ENCODE measurements at places on chromosomes 2 and 18. TPM values are rescaled to one million over a fixed set of nuclear protein-coding genes. Genes with fewer than 3 reads are reported as not detected.

POTEC gene
- total RNA-seq = not detected

ANKRD62 gene
- not detected for total RNA-seq

IL1RL1 gene
- total RNA-seq = 0.17 TPM

DARS1 gene
- total RNA-seq = 62.5 TPM

SCN2A gene
- total RNA-seq = 1.2 TPM

SGPP2 gene
- total RNA-seq = 0.17 TPM

G6PC2 gene
- total RNA-seq = not detected

STEAP3 gene
- 30.8 TPM for total RNA-seq

PNO1 gene
- 15.1 TPM for total RNA-seq

DNAJC5G gene
- total RNA-seq = not detected

TTL gene
- total RNA-seq = 33.0 TPM

SLC14A1 gene
- total RNA-seq = 4.5 TPM

SCG2 gene
- 3.0 TPM for total RNA-seq

LCT gene
- not detected for total RNA-seq

ITGB6 gene
- total RNA-seq = 0.17 TPM

DSC3 gene
- total RNA-seq = 0.17 TPM

UPP2 gene
- not detected for total RNA-seq

PSMA8 gene
- total RNA-seq = not detected

PID1 gene
- total RNA-seq = 5.9 TPM

CSRNP3 gene
- total RNA-seq = 1.7 TPM

EN1 gene
- 0.17 TPM for total RNA-seq

RBKS gene
- total RNA-seq = 0.89 TPM

ITGB1BP1 gene
- 77.4 TPM for total RNA-seq

INPP5D gene
- total RNA-seq = 0.15 TPM

SERPINB2 gene
- total RNA-seq = 5.2 TPM

SRD5A2 gene
- not detected for total RNA-seq

FN1 gene
- total RNA-seq = 4,893 TPM

CCDC102B gene
- total RNA-seq = 5.4 TPM

GREB1 gene
- total RNA-seq = 0.17 TPM

GPR45 gene
- not detected for total RNA-seq

GPR39 gene
- 3.7 TPM for total RNA-seq

NT5DC4 gene
- not detected for total RNA-seq

PDE11A gene
- not detected for total RNA-seq

RNMT gene
- total RNA-seq = 11.3 TPM

FOXI3 gene
- not detected for total RNA-seq

CYP20A1 gene
- 12.8 TPM for total RNA-seq

SP140 gene
- total RNA-seq = 2.0 TPM

POTEJ gene
- not detected for total RNA-seq

AP1S3 gene
- 2.2 TPM for total RNA-seq

GPATCH11 gene
- 4.8 TPM for total RNA-seq

HMSD gene
- 0.50 TPM for total RNA-seq

SPDYA gene
- total RNA-seq = 0.17 TPM

GNAL gene
- total RNA-seq = 0.34 TPM

UGT1A5 gene
- total RNA-seq = not detected
